IMR-90 (cell line): ENCODE measurements at places on chromosomes 12 and 14.

DNA sequence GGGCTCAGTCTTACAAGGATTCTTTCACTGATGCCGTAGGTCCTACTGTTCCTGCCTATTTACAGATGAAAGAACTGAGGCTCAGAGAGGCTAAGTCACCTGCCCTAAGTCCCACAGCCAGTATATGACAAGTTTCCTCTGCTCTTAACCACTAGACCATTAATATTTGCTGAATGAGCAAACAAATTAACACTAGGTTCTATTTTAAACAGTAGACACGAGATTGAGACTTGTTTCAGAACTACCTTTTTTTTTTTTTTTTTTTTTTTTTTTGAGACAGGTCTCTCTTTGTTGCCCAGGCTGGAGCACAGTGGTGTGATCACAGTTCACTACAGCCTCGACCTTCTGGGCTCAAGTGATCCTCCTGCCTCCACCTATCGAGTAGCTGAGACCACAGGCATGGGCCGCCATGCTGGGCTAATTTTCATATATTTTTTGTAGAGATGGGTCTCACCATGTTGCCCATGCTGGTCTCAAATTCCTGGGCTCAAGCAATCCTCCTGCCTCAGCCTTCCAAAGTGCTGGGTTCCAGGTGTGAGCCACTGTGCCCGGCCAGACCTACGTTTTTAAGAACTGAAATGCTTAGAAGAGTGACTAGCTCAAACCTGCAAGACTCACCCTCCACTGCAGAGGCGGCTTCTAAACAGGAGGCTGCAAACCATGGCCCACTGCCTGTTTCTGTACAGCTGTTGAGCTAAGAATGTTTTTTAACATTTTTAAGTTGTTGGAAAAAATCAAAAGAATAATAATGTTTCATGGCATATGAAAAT lies 12.9 kb downstream of the SYNE3 start:
- no peak for DNase-seq

DNA sequence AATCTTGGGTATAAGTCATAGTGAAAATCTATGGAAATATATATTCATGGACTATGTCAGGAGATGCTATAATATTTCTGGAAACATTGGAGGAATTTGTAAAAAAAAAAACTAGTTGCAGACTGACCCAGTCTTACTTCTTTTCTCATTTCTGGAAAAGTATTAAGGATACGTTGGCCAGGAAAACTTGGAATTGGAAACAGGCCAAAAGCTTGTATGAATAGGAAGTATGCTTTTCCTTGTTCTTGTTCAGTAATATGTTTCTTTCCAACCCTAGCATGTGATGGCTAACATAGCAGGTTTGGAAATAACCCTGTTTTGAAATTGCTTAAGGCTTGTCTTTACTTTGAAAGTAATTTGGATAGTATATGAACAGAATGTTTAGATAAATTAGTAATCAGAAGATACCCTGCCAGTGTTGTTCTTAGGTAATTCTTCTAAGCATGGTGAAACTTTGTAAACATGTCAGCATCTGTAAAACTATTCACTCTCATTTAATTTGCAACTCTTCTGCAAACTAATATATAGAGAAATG lies 316.2 kb downstream of the NPAS3 start:
- no peak for DNase-seq

- no peak for DNase-seq
Measured at GRCh38 chr12:41479426-41479825, 291.3 kb downstream of the PDZRN4 start.

GRCh38 chr12:97482143-97482693 lies 19.6 kb downstream of the RMST start:
- no peak for DNase-seq

- no peak for DNase-seq
Measured at GRCh38 chr12:83010169-83010804, 323.6 kb downstream of the TMTC2 start.

DNA sequence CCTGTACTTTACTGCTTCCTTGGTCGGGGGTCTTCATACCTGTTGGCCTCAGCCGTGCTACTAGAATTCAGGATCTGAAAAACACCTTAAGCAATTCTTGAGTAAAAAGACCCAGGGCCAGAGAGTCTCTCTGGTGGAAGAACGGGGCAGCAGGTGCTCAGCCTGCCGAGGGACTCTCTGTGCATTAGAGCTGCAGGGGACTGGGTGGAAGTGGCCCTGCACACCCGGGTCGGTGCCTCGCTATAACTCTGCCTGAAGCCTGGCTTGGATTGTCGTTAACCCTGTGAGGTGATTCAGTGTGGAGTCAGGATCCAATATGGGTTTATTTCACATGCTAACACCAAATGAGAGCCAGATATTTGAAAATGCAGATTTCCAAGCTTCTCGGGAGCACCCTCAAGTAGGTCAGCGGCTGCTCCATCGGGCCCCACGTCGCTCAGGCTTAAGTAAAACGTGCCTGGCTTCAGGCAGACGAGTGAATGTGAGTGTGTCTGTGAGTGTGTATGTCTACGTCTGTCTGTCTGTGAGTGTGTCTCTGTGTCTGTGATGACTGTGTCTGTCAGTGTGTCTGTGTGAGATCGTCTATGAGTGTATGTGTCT lies 35.1 kb upstream of the C14orf180 start:
- DNase-seq = no peak

GRCh38 chr14:77804592-77804991 lies 4.7 kb downstream of the ADCK1 start:
- no peak for DNase-seq
